CD8-positive, alpha-beta memory T cell (primary cell): ENCODE measurements at places on chromosomes 7 and 10.

DNA sequence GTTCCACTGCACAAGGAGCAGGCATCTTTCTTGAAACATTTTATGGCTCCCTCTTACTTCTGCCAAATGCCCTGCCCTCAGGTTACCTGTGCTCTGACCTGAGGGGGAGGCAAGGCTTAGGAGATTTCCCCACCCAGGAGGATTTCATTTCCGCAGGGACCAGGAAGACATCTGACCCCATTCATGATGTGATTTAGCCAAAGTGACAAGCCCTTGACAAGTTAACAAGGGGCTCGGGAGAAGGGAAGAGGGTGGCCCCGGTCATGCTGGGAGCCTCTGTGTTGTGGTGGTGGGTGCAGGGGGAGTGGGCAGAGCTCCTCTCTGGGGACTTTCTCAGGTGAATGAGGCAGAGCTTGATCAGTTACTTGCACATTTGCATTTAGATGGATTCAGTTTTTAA is 18.9 kb downstream of the GIMAP5 start:
- no peaks in the 10 kb centered on the region for H3K27me3 ChIP-seq
- H3K36me3 ChIP-seq, result no peaks in the 10 kb centered on the region
- DNase-seq, result no peak
- peak overlapping the region; percentile 10 for H3K4me3 ChIP-seq

DNA sequence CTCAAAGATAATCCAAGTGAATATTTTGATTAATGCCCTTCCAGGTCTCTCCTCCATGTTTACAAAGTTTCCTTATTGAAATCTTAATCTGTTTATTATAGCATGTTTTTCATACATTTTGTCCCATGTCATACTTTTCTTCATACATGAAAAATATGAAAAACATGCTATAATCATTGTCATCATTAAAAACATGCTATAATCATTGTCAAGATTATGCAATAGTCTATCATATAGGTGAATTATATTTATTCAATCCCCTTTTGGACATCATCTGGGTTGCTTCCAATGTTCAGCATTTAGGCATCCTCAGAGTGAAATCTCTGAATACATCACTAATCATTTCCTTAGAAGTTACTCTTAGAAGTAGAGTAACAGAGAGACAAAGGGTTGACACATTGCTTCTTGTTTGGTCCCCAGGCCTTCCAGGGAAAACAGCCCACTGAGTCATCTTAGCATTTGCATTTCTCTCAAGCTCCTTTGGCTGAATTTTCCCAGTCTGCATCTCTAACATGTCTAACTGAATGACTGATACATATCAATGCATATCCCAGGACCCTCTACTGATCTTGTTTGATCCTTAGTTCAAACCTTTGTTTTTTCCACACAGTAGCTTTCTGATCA is 87.0 kb downstream of the SGMS1 start:
- H3K4me1 ChIP-seq, result peaks cover 24% of the 10 kb centered on the region
- DNase-seq, result no peak
- H3K27ac ChIP-seq, result no peak overlapping the region
- H3K27me3 ChIP-seq, result no peaks in the 10 kb centered on the region
- no peaks in the 10 kb centered on the region for H3K36me3 ChIP-seq

- H3K27ac ChIP-seq, result no peak overlapping the region
- H3K36me3 ChIP-seq, result no peaks in the 10 kb centered on the region
- no peaks in the 10 kb centered on the region for H3K27me3 ChIP-seq
- no peak for DNase-seq
- H3K4me3 ChIP-seq, result no peak overlapping the region
- no peaks in the 10 kb centered on the region for H3K4me1 ChIP-seq
These were observed 104.6 kb downstream of the CYTH3 start for GRCh38 chr7:6167587-6168476.

DNA sequence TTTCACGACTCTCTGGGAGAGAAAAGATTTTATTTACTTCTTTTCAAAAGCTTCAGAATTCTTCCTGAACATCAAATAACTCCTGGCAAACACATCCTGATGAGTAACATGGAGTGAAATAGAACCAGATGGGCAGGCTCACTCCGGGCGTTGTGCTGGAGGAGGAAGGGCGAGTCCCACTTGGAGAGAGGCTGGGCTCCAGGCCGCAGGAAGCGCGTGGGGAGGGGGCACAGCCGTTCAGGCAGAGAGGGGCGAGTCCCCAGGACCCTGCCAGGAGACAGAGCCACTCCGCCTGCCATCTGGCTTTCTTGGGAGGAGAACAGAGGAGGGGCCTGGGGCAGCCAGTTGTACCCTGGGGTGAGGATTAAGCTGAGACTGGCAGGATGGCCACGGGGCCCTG is 265.9 kb upstream of the ZMIZ1 start:
- H3K4me1 ChIP-seq, result no peaks in the 10 kb centered on the region
- no peaks in the 10 kb centered on the region for H3K36me3 ChIP-seq
- H3K27ac ChIP-seq, result no peak overlapping the region
- no peak overlapping the region for H3K4me3 ChIP-seq
- H3K27me3 ChIP-seq, result no peaks in the 10 kb centered on the region

- peaks cover 7% of the 10 kb centered on the region for H3K4me1 ChIP-seq
- no peak overlapping the region for H3K4me3 ChIP-seq
- peak; percentile 41 for DNase-seq
- H3K27me3 ChIP-seq, result no peaks in the 10 kb centered on the region
- no peaks in the 10 kb centered on the region for H3K36me3 ChIP-seq
These were observed 13.0 kb upstream of the SCART1 start for GRCh38 chr10:133440633-133441285.

DNA sequence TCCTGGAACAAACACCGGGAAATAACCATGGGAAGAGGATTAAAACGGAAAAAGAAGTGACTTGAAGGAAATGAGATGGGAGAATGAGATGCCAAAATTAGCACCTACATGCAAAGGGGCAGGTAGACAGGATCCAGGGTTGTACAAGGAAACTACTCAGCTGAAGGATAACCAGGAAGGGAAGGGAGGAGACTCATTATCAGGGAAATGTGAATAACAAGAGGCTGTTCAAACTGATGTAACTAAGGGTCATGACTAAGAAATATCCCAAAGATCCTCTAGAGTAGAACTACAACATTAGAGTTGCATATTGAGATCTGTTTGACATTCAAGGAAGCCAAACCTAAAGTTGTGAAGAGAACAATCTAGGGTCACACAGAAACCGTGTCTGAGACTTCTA is 166.2 kb upstream of the SP8 start:
- no peak overlapping the region for H3K4me3 ChIP-seq
- no peak for DNase-seq
- no peaks in the 10 kb centered on the region for H3K4me1 ChIP-seq
- H3K27me3 ChIP-seq, result no peaks in the 10 kb centered on the region

DNA sequence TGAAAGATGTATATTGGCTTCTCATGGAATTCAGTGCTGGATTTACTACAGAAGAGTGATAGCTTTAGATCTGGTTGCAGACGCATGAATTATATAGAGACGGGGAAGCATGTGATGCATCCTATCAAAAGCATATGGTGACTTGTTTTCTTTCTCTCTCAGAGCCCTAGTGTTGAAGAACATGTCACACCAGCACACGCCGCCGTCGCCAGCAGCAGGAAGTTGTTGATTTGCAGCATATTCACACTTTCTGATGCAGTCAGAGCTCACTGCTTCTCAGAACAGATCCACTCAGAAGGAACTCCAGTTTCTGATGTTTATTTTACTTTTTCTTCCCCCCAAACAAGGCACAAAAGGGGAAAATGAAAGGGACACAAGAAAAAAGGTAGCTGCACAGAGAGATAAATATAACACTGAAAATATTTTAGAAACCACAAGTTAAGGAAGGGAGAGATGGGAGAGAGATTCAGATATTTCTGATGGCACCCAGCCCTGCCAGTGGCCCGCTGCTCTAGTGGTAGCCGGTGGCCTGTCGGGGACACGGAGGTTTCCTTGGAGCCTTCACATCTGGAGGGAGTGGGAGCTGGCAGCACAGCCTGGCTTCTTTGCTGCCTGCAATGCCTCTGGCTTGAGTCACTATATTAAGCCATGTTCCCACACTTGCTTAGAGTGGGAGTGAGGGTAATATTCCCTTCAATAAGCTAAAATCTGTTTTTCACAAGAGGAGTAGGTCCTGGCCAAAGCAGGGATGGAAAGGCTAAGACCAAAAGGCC is 123.2 kb downstream of the NRP1 start:
- H3K27me3 ChIP-seq, result no peaks in the 10 kb centered on the region
- H3K4me1 ChIP-seq, result peaks cover 9% of the 10 kb centered on the region
- H3K36me3 ChIP-seq, result no peaks in the 10 kb centered on the region
- DNase-seq, result no peak
- no peak overlapping the region for H3K27ac ChIP-seq

DNA sequence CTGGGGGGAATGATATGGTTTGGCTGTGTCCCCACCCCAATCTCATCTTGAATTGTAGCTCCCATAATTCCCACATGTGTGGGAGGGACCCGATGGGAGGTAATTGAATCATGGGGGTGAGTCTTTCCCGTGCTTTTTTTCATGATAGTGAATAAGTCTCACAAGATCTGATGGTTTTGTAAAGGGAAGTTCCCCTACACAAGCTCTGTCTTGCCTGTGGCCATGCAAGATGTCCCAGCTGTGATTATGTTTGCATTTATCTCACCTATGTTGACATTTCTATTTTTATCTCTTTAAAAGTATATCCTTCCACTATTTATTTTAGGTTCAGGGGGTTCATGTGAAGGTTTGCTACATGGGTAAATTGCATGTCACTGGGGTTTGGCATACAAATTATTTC is 323.9 kb upstream of the GLI3 start:
- no peak overlapping the region for H3K27ac ChIP-seq
- no peaks in the 10 kb centered on the region for H3K36me3 ChIP-seq
- no peak for DNase-seq
- H3K27me3 ChIP-seq, result no peaks in the 10 kb centered on the region

DNA sequence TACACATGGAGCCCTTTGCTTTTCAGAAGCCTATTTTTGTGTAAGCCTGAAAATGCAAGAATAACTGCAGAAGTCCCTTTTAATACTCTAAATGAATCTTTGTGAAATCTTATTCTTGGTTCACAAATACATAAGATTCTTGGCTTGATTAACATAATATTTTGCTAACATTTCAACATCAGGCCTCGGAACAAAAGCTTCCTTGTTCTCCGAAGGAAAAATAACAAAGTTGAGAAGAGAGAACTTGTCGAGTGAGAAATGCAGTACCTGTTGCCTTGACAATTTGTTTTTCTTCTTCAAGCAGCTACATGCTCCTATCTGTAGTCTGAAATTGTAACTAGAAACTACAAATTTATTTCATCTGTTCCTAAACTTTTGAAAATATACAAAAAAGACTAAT is 8.5 kb downstream of the NT5C2 start:
- no peak overlapping the region for H3K27ac ChIP-seq
- no peak for DNase-seq
- H3K4me1 ChIP-seq, result peaks cover 24% of the 10 kb centered on the region
- peaks cover 6% of the 10 kb centered on the region for H3K36me3 ChIP-seq

DNA sequence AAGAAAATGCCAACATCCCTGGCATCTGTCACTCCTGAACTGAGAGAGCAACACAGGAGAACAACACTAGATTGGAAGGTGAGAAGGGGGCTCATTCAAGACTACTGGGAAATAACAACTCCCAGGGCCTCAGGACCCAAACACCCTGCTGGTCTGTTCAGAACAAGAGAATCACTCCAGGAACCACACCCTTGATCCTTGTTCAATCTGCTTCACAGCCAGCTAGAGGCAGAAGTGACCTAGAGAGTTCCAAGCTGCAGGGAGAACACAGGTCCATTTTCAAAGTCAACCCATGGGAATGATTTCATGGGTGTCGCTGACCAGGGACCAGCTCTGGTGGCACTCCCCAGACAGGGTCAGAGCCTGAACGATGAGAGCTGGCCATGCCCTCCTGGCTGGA is 42.3 kb downstream of the LRRC20 start:
- DNase-seq, result no peak
- no peaks in the 10 kb centered on the region for H3K4me1 ChIP-seq

- no peak overlapping the region for H3K4me3 ChIP-seq
- peaks cover 7% of the 10 kb centered on the region for H3K36me3 ChIP-seq
- no peak for DNase-seq
- H3K27me3 ChIP-seq, result no peaks in the 10 kb centered on the region
These were observed 63.0 kb upstream of the DRGX start for GRCh38 chr10:49458869-49459268.

- no peak overlapping the region for H3K4me3 ChIP-seq
- no peak overlapping the region for H3K27ac ChIP-seq
- H3K27me3 ChIP-seq, result no peaks in the 10 kb centered on the region
- DNase-seq, result no peak
- no peaks in the 10 kb centered on the region for H3K36me3 ChIP-seq
These were observed 213.4 kb downstream of the USP6NL start for GRCh38 chr10:11397980-11398580.

DNA sequence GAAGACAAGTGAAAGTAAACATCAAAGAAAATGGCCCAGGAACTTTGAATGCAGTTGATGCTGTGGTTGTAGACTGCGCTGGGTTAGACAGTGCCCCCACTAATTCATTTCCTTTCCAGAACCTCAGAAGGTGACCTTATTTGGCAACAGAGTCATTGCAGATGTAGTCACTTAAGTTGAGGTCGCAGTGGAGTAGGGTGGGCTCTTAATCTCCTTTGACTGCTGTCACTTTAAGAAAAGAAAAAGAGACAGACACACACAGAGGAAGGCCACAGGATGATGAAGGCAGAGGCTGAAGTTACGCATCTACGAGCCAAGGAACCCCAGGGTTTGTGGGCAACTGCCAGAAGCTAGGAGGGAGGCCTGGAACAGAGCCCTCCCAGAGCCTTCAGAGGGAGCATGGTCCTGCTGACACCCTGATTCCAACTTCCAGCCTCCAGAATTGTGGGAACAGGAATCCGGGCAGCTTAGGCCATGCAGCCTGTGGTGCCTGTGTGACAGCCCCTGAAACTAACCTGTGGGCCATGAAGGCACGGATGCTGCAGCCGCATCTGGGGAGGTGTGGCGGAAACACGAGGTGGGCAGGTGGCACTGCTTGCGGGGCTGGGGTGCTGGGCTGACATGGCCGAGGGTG is 107.6 kb downstream of the PRKAG2 start:
- no peaks in the 10 kb centered on the region for H3K36me3 ChIP-seq
- peak; percentile 12 for DNase-seq
- peaks cover 49% of the 10 kb centered on the region for H3K4me1 ChIP-seq
- H3K27ac ChIP-seq, result peak overlapping the region; percentile 22
- H3K4me3 ChIP-seq, result peak overlapping the region; percentile 32

DNA sequence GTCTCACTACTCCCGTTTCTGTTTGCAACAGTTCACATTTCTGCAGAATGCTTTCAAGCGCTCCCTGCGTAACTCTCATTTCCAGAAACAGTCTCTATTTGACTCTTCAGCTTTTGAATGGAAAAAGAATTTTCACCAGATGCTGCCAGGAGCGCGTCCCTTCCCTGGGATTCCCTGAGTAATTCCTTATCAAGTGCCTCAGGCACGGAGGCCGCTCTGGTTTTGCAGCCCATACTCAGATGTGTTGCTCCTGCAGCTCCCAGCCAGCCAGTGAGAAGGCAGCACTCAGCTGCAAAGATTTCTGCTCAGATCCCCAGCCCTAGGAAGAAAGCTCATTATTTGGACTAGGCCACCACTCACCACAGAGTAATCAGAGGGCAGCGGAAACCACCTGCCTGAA is 161.1 kb upstream of the CHST15 start:
- H3K4me3 ChIP-seq, result no peak overlapping the region
- DNase-seq, result no peak
- no peaks in the 10 kb centered on the region for H3K4me1 ChIP-seq
- no peaks in the 10 kb centered on the region for H3K27me3 ChIP-seq
- no peaks in the 10 kb centered on the region for H3K36me3 ChIP-seq

GRCh38 chr10:1567742-1568495 is 169.4 kb downstream of the ADARB2 start:
- no peaks in the 10 kb centered on the region for H3K36me3 ChIP-seq
- no peaks in the 10 kb centered on the region for H3K27me3 ChIP-seq
- no peak overlapping the region for H3K27ac ChIP-seq
- no peak for DNase-seq
- H3K4me3 ChIP-seq, result no peak overlapping the region
